ENCODE measurements at places on chromosomes 12 and 14.

- no peak for DNase-seq
Measured at GRCh38 chr14:32004300-32004699, 72.8 kb upstream of the ARHGAP5 start.

DNA sequence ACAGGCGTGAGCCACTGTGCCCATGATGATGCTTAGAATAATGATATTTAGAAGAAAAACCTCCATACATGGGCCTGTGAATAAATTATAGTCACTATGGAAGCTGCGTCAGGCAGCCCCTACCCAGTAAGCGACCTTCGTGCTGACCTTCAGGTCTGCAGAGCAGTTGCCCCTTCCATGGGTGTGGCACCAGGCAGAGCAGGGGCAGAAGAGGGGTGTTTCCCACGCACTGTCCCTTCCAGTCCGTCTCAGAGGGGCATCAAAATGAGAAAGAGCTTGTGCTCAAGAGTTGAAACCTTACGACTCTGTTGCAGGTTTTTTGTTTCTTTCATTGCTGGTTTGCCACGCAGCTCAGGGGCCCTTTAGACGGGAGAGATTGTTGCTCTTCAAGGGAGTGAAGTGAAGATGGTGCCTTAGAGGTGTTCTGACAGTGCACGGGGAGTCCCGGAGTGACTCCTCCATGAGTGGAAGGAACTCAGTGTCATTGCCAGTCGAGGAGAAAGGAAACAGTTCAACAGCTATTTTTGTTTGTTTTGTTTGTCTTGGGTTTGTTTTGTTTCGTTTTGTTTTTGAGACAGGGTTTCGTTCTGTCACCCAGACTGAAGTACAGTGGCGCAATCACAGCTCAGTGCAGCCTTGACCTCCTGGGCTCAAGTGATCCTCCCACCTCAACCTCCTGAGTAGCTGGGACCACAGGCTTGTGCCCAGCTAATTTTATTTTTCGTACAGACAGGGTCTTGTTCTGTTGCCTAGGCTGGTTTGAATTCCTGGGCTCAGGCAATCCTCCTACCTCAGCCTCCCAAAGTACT is 13.9 kb downstream of the CKB start:
- DNase-seq: no peak

GRCh38 chr14:33764876-33765650 is 185.8 kb downstream of the EGLN3 start:
- DNase-seq: no peak

GRCh38 chr14:23645812-23646647 is 9.9 kb downstream of the DHRS2 start:
- DNase-seq: no peak

- no peak for DNase-seq
Measured at GRCh38 chr12:113643177-113643974, 171.7 kb upstream of the LHX5 start.

DNA sequence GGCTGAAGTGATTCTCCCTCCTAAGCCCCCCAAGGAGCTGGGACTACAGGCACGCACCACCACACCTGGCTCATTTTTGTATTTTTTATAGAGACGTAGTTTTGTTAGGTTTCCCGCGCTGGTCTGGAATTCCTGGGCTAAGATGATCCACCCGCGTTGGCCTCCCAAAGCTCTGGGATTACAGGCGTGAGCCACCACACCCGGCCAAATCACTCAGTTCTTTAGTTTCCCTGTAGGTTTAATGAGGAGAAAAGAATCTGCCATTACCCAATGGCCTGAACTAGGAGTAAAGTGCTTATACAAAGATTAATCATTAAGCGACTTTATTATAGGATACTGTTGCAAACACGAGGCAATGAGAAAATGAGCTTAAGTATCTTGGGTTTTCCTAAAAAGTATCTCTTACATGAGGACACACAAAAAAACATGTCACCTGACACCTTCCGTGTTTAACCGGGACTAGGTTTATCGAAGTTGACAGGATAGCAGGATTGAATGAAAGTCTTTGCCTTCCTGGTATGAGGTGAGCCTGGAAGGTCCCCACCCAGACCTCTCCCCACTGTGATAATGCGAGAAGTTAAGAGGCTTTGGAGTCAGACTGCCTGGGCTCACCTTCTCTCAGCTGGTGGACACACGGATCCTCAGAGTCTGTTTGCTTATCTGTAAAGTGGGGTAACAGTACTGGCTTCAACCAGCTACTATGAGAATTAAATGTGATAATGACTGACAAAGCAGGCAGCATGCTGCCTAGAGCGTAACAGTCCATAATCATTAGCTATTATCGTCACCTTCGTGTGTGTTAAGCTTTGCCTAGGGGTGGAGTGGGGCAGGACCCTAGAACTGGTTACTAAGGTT is 133.5 kb upstream of the KRAS start:
- no peak for DNase-seq

GRCh38 chr14:20802341-20803084 is at the start of gene RNASE1:
Gene RNASE1 (minus strand): TSS chr14:20802844. CDS start chr14:20802068, 776 bp downstream.
- DNase-seq: no peak

DNA sequence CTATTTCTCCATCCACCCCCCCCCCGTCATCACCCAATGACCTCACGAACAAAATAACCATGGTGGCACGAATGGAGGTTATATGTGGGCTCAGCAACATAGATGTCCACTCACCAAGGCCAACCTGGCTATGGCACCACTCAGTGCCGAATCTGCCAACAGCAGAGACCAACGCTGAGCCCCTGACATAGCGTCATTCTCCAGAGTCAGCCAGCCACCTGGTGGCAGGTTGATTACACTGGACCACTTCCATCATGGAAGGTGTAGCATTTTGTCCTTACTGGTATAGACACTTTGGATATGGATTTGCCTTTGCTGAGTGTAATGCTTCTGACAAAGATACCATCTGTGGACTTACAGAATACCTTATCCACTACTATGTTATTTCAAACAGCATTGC is 24.2 kb upstream of the DYRK2 start:
- no peak for DNase-seq

DNA sequence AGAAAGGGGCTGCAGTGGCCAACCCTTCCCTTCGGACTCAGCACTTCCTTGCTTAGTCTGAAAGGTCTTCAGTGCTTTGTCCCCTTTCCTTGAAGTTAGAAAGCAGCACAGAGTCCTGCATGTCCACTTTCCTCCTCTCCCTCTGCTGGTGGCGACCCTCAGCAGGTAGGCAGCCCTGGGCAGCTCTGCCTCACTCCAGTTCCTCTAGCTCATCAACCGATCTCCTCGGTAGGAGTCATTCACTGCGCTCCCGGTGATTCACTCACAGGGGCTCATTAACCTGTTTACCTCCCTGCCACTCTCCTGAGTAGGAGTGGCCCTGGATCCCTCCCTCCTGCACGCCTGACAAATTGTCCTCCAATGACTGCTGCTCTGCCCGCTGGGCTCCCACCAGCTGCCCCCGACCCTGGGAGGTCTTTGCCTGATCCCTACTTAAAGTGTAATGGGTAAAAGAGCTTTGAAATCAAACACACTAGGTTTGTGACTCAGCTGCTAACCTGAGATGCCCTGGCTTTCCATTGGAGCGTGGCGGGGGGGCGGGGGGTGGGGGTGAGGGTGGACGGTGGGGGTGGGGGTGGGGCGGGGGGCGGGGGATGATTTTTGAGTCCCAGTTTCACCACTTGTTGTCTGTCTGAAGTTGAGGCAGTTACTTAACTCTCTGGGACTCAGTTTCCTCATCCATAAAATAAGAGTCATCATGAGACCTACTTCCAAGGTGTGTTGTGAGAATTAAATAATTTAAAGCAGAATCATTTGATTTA is 4.2 kb downstream of the SCNN1A start:
- no peak for DNase-seq

DNA sequence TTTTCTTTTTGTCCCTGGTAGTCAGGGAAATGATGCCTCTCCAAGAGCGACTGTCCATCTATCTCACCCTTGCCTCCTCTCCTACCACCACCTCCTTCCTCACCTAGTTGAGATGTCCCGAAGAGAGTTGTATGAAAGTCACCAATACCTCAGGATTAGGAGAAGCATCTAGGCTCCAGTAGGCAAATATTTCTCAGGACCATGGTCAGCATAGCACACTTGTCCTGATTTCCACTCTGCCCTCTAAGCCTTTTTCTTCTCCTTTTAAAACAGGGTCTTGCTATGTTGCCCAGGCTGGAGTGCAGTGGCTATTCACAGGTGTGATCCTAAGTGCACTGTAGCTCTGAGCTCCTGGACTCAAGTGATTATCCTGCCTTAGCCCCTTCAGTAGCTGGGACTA is 268.4 kb upstream of the PELI2 start:
- DNase-seq: no peak

DNA sequence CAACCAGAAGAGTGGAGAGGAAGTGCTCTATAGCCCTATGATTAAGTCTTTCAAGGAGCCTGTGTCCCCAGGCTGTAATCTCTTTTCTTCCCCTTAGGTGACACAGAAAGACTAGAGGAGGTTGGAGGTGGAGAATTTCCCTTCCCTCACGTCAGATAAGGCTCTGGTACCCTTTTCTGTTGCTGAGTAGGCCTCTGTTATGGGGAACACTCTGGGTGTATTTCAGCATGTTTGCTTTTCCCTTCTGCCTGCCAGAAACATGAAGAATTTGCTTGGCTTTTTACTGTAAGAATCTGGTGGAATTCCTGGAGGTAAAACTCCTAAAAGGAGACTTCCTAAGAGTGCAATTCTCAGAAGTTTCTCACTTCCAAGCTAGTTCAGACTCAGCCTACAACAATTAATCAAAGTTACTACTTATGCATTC is 58.3 kb downstream of the SIX1 start:
- no peak for DNase-seq

DNA sequence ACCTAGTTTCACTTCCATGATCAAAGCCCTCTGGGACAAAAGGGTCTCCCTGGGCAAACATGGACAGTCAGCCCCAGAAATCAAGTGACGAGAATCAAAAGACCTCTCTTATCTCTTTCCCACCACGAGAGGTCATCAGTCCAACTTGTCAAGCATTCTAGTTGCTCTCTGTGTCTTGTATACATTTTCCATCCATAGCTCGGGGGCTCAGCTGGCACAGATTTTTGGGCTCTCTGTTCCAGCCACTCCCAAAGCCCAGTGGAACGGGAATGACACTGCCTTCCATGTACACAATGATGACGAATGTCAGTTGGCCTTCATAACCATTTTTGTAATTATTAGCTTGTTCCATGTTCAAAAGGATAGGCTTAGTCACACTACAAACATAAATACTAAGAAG is 29.7 kb downstream of the NOS1 start:
- no peak for DNase-seq

DNA sequence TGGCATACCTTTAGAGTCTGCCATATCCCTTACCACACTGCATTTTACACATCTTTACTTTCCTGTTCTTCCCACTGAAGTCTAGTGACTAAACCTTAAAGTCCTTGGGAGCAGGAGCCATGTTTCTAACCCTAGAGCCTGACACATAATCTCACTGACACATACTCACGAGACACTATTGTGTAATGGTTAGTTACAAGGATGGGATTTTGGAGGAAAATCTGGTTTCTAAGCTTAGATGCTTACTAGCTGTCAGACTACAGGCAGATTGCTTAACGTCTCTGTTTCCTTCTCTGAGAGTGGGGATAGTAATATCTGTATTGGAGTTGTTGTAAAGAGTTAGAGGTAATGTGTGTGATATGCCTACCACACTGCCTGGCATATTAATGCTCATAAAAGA is 6.2 kb upstream of the DYRK4 start:
- DNase-seq: no peak

GRCh38 chr12:121789233-121789781 is 4.2 kb downstream of the RHOF start:
- DNase-seq: no peak

- no peak for DNase-seq
Measured at GRCh38 chr12:116265351-116266147, 11.9 kb downstream of the MED13L start.

GRCh38 chr12:94845110-94845509 is 158.4 kb downstream of the NDUFA12 start:
- DNase-seq: no peak

DNA sequence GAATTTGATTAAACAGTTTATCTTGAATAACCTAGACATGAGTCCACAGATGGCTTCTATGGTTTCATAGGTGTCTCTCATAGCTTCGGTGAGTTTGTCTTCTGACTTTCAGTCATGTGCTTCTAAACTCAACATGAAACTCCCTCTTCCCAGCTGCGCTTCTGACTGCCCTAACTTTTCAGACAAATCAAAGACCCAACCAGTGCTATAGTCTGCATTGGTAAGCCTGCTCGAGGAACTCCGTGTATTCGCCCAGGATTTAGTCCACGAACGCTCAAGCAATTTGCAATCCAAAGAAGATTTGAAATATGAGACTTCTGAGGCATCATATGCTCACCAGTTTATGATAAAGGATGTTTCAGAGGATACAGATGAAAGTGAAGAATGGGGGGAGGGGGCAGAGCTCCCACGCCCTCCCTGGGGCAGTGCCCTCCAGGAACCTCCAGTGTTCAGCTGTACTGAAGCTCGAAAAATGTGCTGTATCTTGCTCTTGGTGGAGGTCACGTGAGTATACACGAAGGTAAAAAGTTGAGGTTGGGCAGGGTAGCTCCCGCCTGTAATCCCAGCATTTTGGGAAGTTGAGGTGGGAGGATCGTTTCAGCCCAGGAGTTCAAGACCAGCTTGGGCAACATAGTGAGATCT is 5.2 kb upstream of the RILPL2 start:
- DNase-seq: peak; percentile 42

GRCh38 chr14:94097091-94097490 is 13.4 kb upstream of the IFI27 start:
- DNase-seq: no peak

- DNase-seq: no peak
Measured at GRCh38 chr12:94193168-94193567, 44.8 kb downstream of the PLXNC1 start.

DNA sequence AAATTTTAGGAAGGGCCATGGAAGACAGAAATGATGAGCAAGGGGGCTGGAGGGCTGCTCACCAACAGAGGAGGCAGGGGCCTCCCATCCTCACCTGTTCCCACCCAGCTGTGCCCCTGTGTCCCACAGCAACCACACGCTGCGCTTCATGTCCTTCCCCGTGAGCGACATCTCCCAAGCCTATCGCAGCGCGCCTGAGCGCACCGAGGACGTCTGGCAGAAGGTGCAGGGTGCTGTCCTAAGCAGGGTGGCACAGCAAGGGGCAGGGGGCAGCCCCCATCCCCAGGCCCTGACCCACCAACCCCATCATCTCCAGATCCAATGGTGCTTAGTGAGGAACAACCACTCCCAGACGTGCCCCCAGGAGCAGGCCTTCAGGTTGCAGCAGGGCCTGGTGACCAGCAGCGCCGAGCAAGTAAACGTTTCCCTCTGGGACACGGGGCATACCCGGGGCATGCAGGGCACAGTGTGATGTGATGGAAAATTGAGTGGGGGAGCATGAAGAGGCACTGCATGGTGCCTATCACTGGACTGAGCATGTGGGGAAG is 8.1 kb downstream of the CARMIL3 start:
- no peak for DNase-seq

- DNase-seq: no peak
Measured at GRCh38 chr12:13000616-13000924, 505 bp upstream of the HEBP1 start.

- DNase-seq: no peak
Measured at GRCh38 chr14:61532763-61533162, 162.6 kb upstream of the HIF1A start.

GRCh38 chr12:98417266-98417665 is 98.1 kb upstream of the TMPO start:
- no peak for DNase-seq
